Activated T-helper 1 cell treated with anti-CD3 and anti-CD28 coated beads, Interleukin-2, amount 50 U/mL, for 16 hours (primary cell): ENCODE measurements at places on chromosomes 2 and 18.

- no peak for DNase-seq
These were observed 261.8 kb downstream of the NEDD4L start for GRCh38 chr18:58305792-58306191.

- no peak for DNase-seq
These were observed 85.6 kb downstream of the EHD3 start for GRCh38 chr2:31319406-31320175.

- no peak for DNase-seq
These were observed 55.4 kb downstream of the NGEF start for GRCh38 chr2:232957657-232958090.

GRCh38 chr2:203732092-203732952 is 25.9 kb downstream of the CD28 start:
- DNase-seq: no peak

DNA sequence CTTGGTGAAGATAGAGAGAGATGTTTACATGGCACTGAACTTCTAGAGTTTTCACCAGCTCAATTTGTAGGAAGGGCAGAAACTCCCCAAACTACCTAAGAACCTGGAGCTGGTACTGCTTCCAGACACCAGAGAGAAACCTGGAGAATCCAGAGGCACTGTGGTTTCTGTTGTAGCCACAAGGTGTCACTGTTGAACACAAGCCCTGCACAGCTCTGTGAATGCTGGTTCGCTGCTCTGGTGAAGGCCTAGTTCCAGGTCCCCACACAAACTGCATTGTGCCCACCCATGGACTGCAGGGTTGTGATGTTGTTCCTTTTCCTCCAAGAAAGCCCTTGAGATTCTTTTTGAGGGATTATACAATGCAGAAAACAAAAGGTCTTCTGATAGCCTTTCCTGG is 150.5 kb upstream of the HS6ST1 start:
- no peak for DNase-seq

DNA sequence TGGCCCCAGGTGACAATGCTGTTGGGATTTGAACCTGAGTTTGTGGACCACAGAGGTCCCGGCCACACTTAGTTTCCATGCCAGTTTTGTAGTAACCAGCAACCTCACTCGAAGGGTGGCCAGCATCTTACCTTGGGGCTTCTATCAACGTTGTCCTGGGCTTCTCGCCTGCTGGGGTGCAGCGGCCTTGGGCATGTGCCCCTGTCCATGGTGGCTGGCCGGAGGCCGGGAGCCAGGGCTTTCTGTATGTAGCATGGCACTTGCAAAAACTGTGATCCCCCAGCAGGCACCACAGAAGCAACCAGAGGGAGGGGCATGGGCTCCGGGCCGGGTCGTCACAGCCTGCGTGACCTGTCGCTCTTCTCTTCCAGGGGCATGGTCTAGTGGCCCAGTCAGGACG is 51.7 kb downstream of the ODC1 start:
- DNase-seq: no peak

DNA sequence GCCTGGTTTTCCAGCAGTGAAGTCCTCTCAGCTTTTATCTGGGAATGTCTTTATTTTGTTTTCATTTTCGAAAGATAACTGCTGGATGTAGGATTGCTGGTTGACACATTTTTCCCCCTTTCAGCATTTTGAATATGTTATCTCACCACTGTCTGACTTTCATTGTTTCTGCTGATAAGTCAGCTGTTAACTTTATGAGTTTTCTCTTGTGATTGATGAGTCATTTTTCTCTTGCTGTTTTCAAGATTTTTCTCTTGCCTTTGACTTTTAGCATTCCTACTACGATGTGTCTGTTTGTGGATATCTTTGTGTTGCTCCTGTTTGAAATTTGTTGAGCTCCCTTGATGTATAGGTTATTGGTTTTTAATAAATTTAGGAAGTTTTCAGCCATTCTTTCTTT is 85.5 kb downstream of the AGPS start:
- no peak for DNase-seq

GRCh38 chr2:17093712-17094111 is 424.5 kb downstream of the RAD51AP2 start:
- DNase-seq: no peak

- no peak for DNase-seq
These were observed 68.0 kb downstream of the BOLA3 start for GRCh38 chr2:74079522-74080341.

DNA sequence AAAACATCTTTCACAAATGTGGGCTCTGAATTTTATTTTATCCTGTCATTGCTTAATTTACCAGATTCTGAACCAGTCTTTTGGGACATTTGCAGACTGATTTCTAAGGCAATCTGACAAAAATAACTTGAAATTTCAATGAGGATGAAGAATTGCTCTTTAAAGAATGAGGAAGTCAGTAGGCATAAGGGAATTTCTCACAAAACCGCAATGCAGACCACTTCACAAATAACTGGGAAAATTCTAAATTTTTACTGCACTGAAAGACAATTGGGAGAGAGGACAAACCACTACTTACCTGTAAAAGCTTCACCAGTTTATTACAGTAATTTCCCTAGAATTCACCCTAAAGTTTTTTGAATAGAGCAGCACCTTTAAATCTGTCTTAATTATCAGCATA is 736.3 kb downstream of the NRXN1 start:
- no peak for DNase-seq

- DNase-seq: no peak
These were observed 674.2 kb upstream of the VRK2 start for GRCh38 chr2:57372237-57372984.

- no peak for DNase-seq
These were observed 23.3 kb upstream of the SSB start for GRCh38 chr2:169775354-169775753.

GRCh38 chr2:20507166-20507692 is 60.4 kb downstream of the RHOB start:
- no peak for DNase-seq

- no peak for DNase-seq
These were observed 15.7 kb downstream of the CREG2 start for GRCh38 chr2:101371636-101372035.

- no peak for DNase-seq
These were observed 49.6 kb downstream of the CPS1 start for GRCh38 chr2:210606001-210606400.
